Sciatic nerve (tissue), 2 donors: ENCODE measurements at places on chromosomes 11 and 22.

GRCh38 chr11:120335556-120335907 lies 681 bp upstream of the ARHGEF12 start:
- DNase-seq, result no peak

GRCh38 chr11:35487532-35488078 lies 37.8 kb downstream of the PAMR1 start:
- peak; percentile 68 for DNase-seq

GRCh38 chr11:62437616-62438015 lies 18.8 kb downstream of the SCGB1A1 start:
- DNase-seq, result no peak

DNA sequence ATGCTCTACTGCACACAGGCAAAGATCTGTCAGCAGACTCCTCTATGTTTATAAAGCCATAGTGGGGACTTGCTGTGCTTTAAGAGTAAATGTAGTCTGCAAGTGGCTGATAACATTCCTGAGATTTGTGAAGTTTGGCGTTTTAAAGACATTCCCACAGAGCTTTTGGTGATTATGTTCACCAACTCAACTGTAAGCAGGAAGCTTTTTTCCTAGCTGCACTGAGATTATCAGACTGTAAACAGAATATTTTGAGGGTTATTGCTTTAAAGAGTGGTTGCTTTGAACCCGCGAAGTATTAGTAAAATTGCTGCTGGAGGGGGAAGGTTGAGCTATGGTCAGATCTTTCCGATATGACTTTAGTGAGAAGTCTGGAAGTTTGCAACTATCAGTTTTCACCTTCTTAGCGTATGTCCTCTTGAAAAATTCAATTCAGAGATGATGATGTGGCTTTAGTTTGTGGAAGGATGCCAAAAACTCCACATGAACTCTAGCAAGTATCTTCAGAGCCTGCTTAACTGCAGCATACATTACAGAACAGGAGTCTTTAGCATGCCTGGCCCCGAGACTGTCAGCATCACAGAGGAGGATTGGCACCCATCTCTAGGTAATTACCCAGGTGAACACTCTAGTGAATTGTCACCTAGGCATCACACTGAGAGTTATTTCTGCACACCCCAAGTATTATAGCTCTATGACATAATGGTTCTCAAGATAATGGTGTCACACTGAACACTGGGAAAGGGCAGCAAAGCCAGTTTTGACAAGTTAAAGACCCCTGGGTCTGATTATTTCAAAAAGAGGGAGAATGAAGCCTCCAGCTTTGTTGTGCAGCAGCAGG lies 89.9 kb downstream of the MTNR1B start:
- DNase-seq, result no peak

DNA sequence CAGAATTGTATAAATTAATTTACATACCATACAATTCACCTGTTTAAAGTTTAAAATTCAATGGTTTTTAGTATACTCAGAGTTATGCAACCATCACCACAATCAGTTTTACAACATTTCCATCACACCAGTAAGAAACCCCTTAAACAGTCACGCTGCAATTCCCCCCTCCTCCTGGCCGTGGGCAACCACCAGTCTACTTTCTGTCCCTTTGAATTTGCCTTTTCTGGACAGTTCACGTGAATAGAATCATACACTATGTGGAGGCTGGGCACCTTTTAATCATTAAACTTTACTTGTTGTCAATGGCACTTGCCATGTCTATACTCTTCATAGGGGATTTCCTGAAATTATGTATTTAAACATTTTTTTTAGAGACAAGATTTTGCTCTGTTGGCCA lies 20.1 kb upstream of the SWAP70 start:
- no peak for DNase-seq

GRCh38 chr11:117690484-117691217 lies 106.4 kb downstream of the DSCAML1 start:
- DNase-seq, result no peak

- no peak for DNase-seq
Observed at GRCh38 chr11:96015906-96016565, 92.1 kb upstream of the MTMR2 start.

GRCh38 chr11:3950996-3951660 lies 95.7 kb downstream of the STIM1 start:
- no peak for DNase-seq

- no peak for DNase-seq
Observed at GRCh38 chr11:12085371-12086251, 24.8 kb upstream of the MICAL2 start.

- DNase-seq, result no peak
Observed at GRCh38 chr22:44709881-44710392, 7.9 kb downstream of the PRR5 start.

- no peak for DNase-seq
Observed at GRCh38 chr22:49751318-49751965, 76.2 kb downstream of the BRD1 start.

DNA sequence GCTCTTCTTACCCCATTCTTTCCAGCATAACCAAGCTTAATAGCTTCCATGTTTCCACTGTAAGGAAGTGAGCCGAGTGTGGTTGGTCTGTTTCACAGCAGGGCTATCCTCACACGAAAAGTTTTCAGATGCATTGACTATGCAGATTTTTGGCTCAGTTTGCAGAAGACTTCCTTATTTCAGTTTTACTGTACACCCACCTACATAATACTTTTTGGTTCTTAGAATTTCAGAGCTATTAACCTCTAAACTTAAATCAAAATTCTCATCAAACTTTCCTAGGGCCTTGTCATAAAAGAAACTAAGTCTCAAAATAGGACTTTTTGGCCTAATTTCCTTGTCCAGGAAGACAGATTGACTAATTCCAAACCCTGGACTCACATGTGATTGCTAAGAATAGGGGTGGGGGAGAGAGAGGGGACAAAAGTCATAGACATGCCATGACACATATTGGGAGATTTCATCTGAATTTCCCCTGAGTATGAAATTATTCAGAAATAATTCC lies 7.3 kb upstream of the EHF start:
- no peak for DNase-seq

- no peak for DNase-seq
Observed at GRCh38 chr11:65003282-65003681, 6.5 kb upstream of the BATF2 start.

DNA sequence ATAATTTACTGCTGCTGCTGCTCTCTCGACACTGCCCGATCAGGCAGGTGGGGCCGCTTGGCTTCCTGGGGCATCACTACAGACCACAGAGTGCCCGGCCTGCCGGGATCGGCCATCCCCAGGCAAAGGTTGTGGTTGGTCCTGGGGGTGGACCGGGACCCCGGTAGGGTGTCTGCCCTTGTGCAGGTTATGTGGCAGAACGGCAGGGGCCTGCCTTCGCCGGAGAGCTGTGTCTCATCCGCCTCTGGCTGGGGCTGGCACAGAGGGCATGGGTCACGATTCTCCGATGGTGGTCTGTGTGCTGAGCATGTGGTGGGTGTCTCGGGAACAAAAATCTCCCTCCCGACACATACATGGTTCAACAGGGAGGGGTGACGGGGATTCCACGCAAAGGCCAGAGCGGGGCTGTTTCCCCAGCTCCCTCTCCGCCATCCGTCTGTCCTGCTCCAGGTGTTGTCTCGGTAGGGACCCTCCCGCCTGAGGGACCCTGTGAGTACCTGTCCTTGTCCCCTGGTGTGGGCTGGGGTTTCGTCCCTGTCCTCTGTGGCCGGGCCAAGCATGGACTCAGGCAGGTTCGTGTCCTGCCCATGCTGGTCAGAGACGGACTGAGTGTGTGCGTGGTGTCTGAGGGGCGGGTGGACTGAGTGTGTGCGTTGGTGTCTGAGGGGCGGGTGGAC lies 7.8 kb downstream of the GRAMD4 start:
- no peak for DNase-seq

DNA sequence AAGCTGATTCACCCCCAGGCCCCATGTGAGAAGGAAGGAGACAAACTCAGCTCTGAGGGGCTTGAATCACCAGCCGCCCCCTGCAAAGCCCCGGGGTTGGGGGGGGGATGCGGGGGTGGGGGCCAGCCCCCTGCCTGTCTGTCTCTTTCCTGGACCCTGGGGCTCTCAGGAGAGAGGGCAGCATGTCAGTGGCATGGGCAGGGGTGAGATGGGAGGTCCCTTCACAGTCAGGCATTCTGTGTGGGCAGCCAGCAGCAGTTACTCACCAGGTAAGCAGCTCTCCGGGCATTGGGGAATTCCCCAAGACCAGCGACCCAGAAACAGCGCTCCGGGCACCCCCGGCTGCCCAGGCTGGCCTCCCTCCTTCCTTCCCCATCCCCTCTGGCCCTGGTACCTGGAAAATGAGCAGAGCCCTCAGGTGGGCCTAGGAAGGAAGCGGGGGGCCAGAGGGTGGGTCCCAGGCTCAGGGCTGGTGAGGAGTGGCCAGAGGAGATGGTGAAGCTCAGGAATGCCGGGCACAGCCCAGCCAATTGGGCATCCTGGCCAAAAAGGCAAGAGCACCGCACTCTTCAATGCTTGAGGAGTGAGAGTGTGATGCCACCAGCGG lies 4.2 kb upstream of the LIF start:
- no peak for DNase-seq

- peak; percentile 92 for DNase-seq
Observed at GRCh38 chr11:130522284-130522961, 74.0 kb downstream of the ADAMTS15 start.

- no peak for DNase-seq
Observed at GRCh38 chr11:109940816-109941215, 152.4 kb upstream of the ZC3H12C start.

DNA sequence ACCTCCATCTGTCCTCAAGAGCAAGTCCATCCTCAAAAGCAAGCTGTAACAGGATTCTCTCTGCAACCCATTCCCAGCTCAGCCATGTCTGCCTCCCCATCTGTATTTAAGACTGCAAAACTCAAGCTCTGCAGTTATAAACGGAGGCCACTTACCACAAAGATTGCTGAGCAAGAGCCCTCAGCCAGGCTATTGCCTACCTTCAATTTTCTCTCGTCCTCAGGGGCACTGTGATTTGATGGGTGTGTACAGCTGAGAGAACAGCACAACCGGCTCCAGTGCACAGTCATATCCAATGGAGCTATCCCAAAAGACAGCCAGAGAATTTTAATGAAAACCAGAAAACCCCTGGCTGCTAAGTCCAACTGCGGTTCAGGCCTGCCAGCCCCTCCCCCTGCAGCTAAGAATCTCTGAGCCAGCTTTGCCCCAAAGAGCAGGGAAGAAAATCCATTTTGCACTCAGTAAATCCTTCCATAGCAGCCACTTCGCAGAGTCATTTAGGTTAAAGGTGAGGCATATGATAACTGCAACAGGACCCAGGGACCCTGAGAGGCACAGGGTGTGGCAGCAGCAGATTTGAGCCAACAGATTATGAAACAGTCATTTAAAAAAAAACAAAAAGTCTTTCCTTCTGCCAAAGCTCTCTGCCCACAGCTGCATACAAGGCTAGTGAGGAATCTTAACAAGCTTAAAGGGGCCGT lies 37.6 kb downstream of the RAB30 start:
- DNase-seq, result peak; percentile 65

GRCh38 chr11:108092134-108092533 lies 29.2 kb upstream of the ACAT1 start:
- DNase-seq, result no peak

- no peak for DNase-seq
Observed at GRCh38 chr22:33330534-33330933, 272.4 kb upstream of the SYN3 start.

GRCh38 chr11:48031602-48032001 lies 51.2 kb downstream of the PTPRJ start:
- no peak for DNase-seq

- no peak for DNase-seq
Observed at GRCh38 chr11:112100462-112100861, 13.8 kb downstream of the SDHD start.

DNA sequence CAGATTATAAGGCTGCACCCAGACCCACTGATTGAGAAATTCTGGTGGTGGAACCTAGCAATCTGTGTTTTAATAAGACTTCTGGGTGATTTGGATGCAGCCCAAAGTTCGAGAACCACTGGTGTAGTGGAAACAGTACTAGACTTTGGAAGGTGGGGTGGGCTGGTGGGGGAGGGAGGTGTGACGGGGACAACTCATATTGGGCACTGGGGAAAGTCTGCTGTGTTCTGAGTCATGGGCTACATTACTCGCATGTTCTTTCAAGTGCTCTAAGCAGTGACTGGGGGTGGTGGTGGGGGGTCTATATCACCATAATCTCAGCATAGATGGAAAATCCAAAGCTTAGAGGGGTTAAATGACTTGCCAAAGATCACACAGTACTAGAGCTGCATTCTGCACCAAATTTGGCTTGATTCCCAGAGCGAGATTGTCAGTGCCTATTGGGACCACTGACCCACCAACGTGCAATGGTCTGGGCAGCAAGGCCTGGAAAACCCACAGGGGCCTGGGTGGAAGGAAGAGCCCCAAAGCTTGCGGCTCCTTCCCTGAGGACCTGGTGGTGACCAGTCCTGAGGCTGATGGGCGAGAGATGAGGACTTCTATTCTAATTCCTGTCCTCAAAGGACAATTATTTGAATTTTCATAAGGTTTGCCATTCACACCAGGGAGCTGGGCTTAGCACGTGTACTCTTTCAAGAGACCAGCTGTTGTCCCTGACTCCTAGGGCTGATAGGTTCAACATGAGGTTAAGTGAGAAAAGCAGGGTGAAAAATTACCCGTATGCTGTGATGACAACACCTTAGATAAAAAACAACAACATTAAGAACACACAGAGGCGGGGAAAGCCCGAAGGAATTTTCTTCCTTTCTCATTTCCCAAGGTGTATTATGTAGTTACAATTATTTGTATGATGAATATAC lies 77.5 kb upstream of the NARS2 start:
- no peak for DNase-seq

- DNase-seq, result no peak
Observed at GRCh38 chr11:115126515-115127208, 377.6 kb downstream of the CADM1 start.

- no peak for DNase-seq
Observed at GRCh38 chr11:9527481-9528135, 45.9 kb upstream of the WEE1 start.

- DNase-seq, result no peak
Observed at GRCh38 chr11:63907808-63908530, 9.0 kb downstream of the RCOR2 start.

DNA sequence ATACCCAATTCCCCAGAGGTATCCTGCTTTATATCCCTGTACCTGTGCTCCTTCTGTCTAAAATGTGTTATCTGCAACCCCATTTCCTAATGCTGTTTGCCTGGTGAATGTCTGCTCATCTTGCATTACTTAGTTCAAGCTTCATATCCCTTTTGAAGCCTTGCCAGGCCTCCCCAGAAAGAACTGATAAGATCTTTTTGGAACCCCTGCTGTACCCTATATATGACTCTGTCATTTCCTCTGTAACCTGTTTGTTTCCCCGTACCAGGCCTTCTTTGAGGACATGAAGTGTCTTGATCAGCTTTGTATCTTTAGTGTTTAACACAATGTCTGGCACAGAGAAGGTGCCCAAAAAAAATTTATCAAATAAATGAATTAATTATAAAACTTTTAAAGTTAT lies 77.6 kb downstream of the LIF start:
- DNase-seq, result no peak

DNA sequence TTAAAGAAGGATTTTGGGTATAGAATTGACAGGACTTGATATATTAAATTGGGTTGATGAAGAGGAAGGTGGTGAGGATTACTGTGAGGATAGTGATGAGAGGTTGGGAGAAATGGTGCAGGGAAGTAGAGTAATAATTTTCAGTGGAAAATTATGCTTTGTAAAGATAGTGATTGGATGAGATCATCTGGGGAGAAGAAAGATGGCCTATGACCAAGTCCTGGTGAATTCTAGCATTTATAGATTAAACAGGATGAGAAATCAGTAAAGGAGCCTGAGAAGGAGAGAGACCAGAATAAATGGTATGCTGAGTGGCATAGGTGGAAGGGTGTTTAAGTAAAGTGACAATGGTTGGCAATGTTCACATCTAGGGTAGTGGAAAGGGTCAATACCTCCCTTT lies 15.0 kb downstream of the IPO7 start:
- DNase-seq, result no peak

GRCh38 chr11:78929906-78930220 lies 355.2 kb upstream of the NARS2 start:
- DNase-seq, result no peak
